ENCODE measurements at places on chromosomes 12 and 14. TPM values are rescaled to one million over a fixed set of nuclear protein-coding genes. Genes with fewer than 3 reads are reported as not detected.

DNA sequence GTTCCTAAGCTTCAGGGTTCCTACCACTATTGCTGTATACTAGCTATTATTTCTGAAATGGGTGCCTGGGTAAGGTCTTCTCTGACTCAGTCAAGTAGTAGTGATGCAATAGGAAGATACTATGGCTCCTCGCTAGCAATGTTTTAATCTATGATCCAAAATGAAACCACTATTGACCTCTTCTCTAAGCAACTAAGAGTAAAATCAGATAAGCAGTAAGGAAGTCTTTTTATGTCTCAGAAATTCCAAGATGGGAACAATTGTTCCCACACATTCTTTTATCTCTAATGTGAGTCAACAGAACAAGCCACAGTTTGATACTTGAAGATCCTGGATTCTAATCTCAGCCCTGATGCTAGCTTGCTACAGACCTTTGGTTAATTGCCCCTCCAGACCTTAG is 45.1 kb downstream of the AREL1 start:
- H3K27ac ChIP-seq, result no peak overlapping the region
- H3K27me3 ChIP-seq, result no peaks in the 10 kb centered on the region
- no peak overlapping the region for H3K4me3 ChIP-seq
- no peaks in the 10 kb centered on the region for H3K4me1 ChIP-seq
- no peak for DNase-seq

DNA sequence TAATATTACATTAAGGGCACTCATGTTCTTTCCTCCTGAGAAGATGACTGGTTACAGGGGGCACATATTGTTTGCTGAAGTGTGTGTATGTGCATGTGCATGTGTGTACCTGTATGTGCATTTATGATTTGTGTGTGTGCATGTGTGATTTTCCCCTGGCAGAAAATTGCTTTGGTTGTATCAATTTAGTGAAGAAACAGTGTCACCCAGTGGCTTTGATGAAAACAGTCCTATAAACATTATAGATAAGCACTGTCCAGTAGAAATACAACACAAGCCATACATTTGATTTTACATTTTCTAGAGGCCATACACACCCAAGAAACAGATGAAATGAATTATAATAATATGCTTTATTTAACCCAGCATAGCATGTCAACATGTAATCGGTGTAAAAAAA is 8.6 kb downstream of the PDE3A start:
- no peaks in the 10 kb centered on the region for H3K4me1 ChIP-seq
- no peak overlapping the region for H3K4me3 ChIP-seq
- DNase-seq, result no peak
- no peak overlapping the region for H3K27ac ChIP-seq

GRCh38 chr12:104551-105081 is 38.0 kb downstream of the IQSEC3 start:
- DNase-seq, result peak; percentile 66
- no peaks in the 10 kb centered on the region for H3K27me3 ChIP-seq
- no peak overlapping the region for H3K27ac ChIP-seq
- no peak overlapping the region for H3K4me3 ChIP-seq

DNA sequence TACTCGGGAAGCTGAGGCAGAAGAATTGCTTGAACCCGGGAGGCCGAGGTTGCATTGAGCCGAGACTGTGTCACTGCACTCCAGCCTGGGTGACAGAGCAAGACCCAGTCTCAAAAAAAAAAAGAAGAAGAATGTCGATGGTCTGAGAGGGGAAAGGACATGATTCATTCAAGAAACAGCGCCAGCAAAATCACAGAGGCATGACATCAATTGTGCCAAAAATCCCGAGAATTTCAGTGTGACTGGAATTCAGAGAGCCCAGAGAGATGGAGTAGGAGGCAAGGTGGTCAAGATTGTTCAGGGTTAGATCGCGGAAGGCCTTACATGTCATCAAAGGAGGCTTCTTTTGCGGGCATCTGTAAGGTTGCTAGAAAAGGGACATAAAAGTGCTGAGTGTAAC is 483.3 kb downstream of the VRK1 start:
- H3K27ac ChIP-seq, result no peak overlapping the region
- no peaks in the 10 kb centered on the region for H3K4me1 ChIP-seq
- no peak overlapping the region for H3K4me3 ChIP-seq
- no peak for DNase-seq
- peaks cover 71% of the 10 kb centered on the region for H3K27me3 ChIP-seq
- no peaks in the 10 kb centered on the region for H3K36me3 ChIP-seq

DNA sequence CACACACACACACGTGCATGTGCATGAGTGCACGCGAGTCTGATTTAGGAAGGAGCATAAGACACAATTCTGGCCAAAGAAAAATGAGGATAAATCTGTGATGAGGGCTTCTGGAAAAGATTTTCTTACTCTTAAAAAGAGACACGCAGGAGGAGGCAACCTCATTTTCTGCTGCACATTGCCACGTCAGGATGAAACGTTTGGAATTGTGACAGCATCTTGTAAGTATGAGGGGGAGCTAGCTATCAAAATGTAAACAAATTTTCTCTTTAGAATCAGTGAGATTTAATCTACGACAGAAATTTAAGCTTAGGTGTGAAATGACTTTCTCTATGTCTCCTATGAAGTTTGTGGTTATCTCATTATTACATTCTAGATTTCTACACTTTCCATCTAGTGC is 31.1 kb upstream of the NUBPL start:
- no peaks in the 10 kb centered on the region for H3K4me1 ChIP-seq
- DNase-seq, result no peak
- H3K27me3 ChIP-seq, result no peaks in the 10 kb centered on the region
- H3K27ac ChIP-seq, result no peak overlapping the region

DNA sequence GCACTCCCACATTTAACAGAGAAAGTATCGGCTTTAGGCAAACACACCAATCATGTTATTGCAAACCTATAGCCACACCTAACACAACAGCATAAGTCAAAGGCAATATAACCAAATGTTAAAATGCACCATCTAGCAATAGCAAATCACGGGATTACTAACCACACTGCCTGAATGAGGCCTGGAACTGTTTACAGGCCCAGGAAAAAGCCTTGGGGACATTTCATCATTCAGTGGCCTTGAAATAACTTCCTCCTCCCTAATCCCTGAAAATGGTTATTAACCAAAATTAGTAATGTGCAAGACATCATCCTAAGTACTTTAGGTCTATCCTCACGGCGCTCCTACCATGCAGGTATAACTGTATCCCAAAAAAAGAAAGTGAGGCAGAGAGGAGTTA is 2.3 kb downstream of the GALC start:
- H3K27me3 ChIP-seq, result no peaks in the 10 kb centered on the region
- no peak for DNase-seq
- H3K4me3 ChIP-seq, result no peak overlapping the region
- H3K4me1 ChIP-seq, result peaks cover 9% of the 10 kb centered on the region
- peaks cover 2% of the 10 kb centered on the region for H3K36me3 ChIP-seq

- H3K4me3 ChIP-seq, result no peak overlapping the region
- H3K36me3 ChIP-seq, result no peaks in the 10 kb centered on the region
- no peaks in the 10 kb centered on the region for H3K4me1 ChIP-seq
Measured at GRCh38 chr12:72647139-72647538, 375.0 kb downstream of the TRHDE start.

DNA sequence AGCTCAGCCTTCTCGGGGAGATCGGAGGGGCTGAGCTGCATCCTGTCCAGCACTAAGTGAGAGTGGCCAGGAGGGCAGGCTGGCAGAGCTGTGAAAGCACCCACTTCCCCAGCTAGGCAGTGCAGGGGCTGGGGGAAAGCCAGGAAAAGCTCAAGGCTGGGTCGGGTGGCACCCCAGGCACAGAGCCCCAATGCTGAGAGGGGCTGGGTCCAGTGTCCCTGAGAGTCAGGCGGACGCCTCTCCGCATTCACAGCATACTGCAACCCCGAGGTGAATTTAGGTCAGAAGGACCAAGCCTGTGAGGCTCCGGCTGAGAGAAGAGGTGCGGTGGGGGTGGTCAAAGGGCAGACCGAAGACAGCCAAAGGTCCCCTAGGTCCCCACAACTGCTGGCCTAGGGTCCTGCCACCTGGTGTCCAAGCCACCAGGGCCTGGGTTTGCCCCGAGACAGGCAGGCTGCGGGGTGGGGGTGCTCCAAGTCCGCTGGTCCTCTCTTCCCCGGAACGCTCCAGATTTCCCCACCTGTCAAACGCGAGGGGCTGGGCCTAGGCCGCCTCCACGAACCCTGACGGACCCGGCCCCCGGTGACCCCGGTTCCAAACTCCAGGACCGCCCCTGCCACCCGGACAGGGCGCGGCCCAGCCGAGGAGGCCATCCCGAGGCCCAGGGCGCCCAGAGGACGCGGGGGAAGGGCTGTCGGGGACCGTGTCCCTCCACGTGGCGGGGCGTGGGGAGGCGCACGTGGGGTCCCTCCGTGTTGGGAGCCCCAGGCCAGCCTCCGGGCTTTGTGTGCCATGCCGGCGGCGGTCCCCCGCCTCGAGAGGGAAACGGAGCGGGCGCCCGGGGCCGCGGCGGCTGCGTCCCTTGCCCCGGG is 527 bp downstream of the CAMKK2 start:
- H3K27ac ChIP-seq, result no peak overlapping the region
- no peaks in the 10 kb centered on the region for H3K27me3 ChIP-seq
- H3K4me1 ChIP-seq, result no peaks in the 10 kb centered on the region
- peak; percentile 79 for DNase-seq

GRCh38 chr14:80172375-80173051 is 38.8 kb downstream of the DIO2 start:
- no peak overlapping the region for H3K4me3 ChIP-seq
- no peak for DNase-seq
- no peaks in the 10 kb centered on the region for H3K36me3 ChIP-seq
- H3K27ac ChIP-seq, result no peak overlapping the region
- no peaks in the 10 kb centered on the region for H3K4me1 ChIP-seq

GRCh38 chr14:29576927-29577326 is 350.7 kb downstream of the PRKD1 start:
- H3K4me3 ChIP-seq, result no peak overlapping the region
- no peak for DNase-seq
- no peaks in the 10 kb centered on the region for H3K27me3 ChIP-seq

DNA sequence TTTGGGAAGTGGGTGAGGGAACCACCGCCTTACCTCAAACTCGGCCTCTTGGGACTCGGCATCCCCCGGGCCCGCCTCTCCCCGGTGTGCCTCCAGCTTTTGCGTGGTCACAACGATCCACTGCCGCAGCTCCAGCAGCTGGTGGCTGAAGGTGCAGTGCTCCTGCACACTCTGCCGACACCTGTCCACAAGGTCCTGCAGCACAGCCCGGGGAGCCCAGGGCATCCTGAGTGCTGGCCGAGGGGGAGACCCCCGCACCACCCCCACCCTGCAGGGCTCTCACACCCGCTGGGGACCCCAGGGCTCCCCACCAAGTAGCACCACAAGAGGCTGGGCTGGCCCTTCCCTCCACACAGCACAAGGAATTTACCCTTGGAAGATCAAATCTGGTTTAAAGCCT is 76.6 kb downstream of the SYNE3 start:
- no peak for DNase-seq
- H3K27ac ChIP-seq, result no peak overlapping the region
- no peaks in the 10 kb centered on the region for H3K4me1 ChIP-seq
- H3K27me3 ChIP-seq, result no peaks in the 10 kb centered on the region
- H3K4me3 ChIP-seq, result no peak overlapping the region

DNA sequence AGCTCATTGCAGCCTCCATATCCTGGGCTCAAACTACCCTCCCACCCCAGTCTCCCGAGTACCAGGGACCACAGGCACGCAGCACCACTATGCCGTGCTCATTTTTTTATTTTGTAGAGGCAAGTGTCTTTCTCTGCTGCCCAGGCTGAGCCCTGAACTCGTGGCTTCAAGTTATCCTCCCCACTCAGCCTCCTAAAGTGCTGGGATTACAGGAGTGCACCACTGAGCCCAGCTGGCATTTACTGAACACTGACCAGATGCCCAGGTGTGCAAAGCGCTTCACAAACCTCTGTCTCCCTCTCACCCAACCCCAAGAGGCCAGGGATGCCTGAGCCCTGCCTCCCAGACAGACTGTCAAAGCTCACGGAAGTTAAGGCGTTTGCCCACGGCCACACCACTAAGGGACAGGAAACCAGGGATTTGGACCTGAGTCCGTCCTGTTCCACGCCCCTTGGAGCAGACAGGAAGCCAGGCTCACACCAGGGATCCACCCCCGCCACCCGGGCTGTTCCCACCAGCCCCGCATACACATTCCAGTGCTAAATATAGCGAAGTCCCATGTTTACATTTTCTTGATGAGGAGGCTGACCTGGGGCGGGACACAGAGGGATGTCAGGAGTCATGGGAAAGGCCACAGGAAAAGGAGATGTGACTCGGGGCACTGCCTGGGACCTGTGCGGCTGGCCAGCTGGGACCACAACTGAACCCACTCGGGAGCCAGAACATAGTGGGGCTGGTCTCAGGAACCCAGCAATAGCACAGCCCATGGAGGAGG is 51.2 kb downstream of the TESC start:
- H3K4me3 ChIP-seq, result no peak overlapping the region
- peaks cover 26% of the 10 kb centered on the region for H3K4me1 ChIP-seq
- no peaks in the 10 kb centered on the region for H3K36me3 ChIP-seq
- H3K27me3 ChIP-seq, result no peaks in the 10 kb centered on the region
- H3K27ac ChIP-seq, result no peak overlapping the region

DNA sequence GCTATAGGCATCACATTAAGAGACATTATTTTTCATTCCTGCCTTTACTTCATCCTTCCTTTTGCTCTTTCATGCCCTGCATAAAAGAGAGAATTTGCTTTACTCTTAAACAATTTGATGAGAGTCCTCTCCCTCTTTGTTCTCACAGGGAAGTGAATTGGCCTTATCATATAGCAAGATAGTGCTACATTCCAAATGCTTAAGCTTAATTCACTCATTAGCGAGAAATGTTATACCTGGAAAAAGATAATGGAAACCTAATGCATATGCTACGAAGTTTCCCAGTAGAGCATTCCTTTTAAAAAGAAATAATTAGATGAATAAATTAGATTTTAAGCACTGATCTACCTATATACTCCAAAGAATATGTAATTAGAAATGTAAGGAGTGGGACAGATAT is 798.8 kb downstream of the C12orf50 start:
- DNase-seq, result no peak
- peaks cover 5% of the 10 kb centered on the region for H3K4me1 ChIP-seq
- H3K4me3 ChIP-seq, result no peak overlapping the region

- H3K27me3 ChIP-seq, result no peaks in the 10 kb centered on the region
- H3K4me3 ChIP-seq, result no peak overlapping the region
- H3K36me3 ChIP-seq, result no peaks in the 10 kb centered on the region
- DNase-seq, result no peak
Measured at GRCh38 chr12:80813820-80814219, 97.1 kb downstream of the MYF5 start.

The RNASE4 gene
- total RNA-seq, result 0.73 TPM

The NXPH4 gene
- 14.1 TPM for total RNA-seq

The HOXC6 gene
- not detected for total RNA-seq

The CCDC196 gene
- total RNA-seq, result not detected

The SSTR1 gene
- 1.2 TPM for total RNA-seq
